CD4-positive, CD25-positive, alpha-beta regulatory T cell (primary cell): ENCODE measurements at places on chromosomes 1 and 21. TPM values are rescaled to one million over a fixed set of nuclear protein-coding genes. Genes with fewer than 3 reads are reported as not detected.

GRCh38 chr1:107935396-107936064 is 29.4 kb downstream of the VAV3 start:
- DNase-seq: peak; percentile 20

The HIVEP3 gene
- polyA plus RNA-seq: 10.9 TPM

DNA sequence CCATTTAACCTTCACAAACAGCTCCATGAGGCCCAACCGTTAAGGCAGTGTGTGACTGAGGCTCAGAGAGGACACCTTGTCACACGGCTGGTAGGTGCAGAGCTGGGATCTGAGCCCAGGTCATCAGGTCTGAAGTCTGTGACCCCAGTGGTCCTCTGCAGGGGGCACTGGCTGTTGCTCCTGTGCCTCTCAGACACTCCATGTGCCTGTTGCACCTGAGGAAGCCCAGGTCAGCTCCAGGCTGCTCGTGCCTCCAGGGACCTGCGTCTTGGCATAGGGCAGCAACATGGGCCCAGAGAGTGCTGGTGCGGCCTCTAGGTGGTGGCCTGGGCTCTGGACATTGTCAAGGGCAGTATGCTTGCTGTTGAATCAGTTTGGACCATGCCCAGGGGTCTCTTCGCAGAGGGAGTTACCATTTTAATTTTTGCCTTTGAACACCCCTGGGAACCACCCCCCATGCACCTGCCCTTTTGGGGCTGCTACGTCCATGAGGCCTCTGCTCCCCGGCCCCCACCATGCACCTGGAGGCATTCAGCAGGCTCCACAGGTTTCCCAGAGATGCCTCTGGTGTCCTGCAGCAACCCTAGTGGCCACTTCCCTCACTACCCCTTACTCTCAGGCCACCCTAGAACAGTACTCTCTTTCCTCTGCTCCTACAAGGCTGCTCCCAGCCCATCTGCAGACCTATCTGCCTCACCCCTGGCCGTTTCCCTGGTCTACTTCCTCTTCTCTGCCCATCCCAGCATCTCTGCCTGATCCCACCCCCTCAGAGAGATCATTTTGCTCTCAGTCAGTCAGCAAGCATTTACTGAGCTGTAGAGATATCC is 25.2 kb upstream of the EPS8L3 start:
- DNase-seq: no peak

The PDC gene
- polyA plus RNA-seq: not detected

DNA sequence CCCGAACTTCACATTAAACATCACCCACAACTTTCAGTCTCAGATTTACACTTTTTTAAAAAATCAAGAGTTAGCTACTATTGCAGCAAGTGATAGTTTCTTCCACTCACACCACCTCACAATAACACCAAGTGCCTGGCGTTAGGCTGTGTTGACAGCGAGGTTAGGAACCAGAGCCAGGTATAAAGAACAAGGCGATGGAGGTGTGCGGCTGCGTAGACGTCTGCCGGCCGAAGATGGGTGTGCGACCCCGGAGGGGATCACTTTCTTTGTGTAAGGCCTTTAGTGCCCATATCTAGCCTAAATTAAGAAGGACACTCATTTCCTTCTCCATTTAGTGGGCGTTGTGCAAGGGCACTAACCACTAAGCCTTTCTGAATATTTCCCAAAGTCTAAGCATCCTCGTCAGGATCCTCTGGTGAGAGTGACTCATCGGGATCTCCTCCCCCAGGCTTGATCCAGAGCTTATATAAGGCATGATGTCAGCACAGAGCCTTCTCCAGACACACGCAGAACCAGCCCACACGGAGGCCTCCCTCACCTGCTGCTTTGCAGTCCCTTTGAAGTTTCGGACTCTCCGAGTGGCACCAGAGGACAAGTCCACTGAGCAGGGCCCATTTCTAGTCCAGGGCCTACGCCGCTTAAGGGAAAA is 11.8 kb downstream of the NHLH2 start:
- no peak for DNase-seq

The IFNLR1 gene
- 0.36 TPM for polyA plus RNA-seq

DNA sequence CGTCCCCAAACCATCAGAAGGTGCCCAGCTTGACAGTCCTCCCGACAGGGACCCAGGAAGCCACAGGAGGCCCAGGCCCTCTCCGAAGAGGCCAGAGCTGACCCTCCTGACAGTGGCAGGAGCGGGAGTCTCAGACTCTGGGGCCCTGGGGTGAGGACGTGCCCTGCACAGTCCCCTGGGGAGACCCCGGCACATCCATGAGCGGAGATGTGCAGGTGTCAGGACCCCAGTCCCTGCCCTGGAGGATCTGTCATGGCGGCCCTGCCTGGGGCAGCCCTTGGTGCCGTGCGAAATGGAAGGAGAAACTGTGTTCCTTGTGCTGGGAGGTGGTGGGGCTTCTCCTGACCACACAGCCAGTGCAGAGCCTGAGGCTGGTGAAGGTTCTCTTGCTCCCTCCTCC is 55.8 kb downstream of the OBSCN start:
- no peak for DNase-seq

DNA sequence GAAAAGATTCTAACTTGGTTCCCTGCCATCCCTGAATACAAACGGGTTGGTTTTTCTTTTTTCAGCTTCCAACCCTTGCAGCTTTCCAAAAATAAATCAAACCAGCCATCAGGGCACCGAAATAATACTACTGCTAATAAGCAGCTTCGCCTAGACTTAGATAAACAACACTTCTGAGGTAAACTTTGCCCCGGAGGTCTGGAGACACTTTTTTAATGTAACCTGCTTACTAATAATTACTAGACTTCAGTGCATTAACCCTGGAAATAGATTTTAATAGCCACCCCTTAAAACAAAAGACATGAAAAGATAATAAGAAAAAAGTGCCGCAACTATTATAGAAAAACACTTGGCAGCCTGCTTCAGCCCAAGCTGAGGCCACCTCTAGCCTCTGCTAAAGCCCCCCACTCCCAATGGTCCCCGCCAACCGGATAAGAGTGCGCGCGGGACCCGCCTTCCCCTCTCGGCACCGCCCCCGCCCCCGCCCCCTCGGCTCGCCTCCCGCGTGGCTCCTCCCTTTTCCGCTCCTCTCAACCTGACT is 405 bp upstream of the GADD45A start:
- no peak for DNase-seq

DNA sequence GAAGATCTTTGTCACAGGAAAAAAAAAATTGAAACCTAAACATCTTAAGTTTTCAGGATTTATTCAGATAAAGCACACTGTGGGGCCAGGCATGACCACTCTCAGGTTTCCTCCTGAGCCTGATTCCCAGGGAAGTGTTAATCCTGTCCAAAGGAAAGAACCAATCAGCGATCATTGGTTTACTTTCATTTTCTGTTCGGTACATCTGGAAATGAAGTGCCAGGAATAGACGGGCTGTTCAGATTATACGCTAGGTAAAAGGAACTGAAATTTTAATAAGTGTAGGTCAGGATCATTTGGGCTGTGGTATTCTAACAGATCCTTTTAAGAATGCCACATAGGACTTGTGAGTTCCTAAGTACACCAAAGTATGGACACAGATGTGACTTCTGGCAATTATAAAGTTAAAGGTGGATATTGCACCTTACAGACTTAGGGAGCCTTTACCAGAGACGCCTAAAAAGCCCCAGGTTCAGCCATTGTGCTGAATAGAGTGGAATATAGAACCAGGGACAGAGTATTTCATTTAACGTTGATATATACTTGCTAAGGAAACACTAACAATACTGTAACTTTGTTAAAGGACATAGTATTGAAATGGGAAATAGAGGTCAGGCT is 9.3 kb upstream of the CACYBP start:
- DNase-seq: peak; percentile 53

DNA sequence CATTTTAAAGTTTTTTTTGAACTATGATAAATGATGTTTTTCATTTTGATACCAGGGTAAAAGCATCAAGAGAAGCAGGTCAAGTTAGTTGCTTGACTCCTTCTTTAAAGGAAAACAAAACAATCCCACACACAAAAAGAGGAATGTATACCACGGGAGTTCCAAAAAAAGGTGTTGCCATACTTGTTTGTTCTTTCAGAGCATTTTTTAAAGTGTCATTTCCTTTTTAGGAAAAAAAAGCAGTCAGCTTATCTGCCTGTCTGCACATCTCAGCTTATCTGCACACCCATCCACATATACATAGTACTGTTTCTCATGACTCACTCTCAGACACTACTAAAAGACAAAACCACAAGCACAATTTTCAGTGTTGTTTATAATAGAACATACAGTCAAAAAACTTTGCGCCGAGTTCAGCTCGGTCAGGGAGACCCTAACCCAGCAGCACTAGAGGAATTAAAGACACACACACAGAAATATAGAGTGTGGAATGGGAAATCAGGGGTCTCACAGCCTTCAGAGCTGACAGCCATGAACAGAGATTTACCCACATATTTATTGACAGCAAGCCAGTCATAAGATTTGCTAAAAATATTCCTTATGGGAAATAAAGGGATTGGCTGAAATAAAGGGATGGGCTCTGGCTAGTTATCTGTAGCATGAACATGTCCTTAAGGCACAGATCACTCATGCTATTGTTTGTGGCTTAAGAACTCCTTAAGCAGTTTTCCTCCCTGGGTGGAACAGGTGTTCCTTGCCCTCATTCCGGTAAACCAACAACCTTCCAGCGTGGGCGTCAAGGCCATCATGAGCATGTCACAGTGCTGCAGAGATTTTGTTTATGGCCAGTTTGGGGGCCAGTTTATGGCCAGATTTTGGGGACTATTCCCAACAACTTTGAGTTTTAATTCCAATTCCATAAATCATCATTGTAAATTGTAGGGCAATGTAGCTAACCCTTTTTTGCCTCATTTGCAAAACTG is 11.4 kb upstream of the MNDA start:
- peak; percentile 62 for DNase-seq

The KRTAP20-1 gene
- polyA plus RNA-seq: not detected

GRCh38 chr1:52156460-52156859 is 14.6 kb downstream of the ZFYVE9 start:
- no peak for DNase-seq

The CHI3L1 gene
- not detected for polyA plus RNA-seq

The LRRC39 gene
- not detected for polyA plus RNA-seq

The HSPA6 gene
- not detected for polyA plus RNA-seq

DNA sequence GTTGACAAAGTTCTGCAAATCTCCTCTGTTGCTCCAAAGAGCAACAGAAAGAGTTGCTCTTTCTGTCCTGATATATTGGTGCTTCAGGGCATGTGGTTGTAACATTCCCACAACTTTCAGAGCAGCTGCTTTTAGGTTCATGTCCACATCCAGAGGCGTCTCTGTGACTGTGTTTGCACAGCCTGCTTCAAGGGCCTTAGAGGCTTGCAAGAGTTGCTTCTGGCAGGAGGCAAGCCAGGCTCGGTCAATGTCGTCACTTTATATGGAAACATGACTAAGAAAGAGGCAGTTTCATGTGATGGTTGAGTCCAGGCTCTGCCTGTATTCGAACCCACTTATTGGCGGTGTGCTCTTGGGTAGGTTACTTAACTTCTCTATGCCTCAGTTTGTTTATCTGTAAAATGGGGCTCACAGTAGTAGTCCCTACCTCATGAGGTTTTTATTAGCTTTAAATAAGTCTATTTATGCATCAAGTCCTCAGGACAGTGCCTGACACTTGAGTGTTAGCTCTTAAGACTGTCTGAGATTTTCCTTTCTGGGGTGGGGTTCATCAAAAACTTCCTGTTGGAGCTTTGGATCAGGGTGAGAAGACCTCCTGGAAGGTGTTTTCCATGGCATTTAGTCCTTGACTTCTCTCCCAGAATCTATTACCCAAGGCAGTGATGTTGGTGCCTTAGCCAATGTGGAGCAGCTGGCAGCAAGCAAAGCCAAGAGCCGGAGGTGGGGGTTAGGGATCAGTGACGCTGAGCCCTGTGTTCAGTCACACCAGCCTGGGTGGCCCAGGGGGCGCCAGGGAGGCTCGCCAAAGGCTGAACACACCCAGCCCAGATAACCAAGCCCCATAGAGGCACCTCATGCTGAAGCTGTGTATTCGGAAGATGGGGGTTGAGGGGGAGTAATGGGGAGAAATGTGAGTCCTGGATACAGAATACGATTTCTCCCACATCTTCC is 18.9 kb downstream of the LHX4 start:
- peak; percentile 22 for DNase-seq

The FAM43B gene
- polyA plus RNA-seq: not detected

- no peak for DNase-seq
These were observed 100.3 kb downstream of the CACNA1E start for GRCh38 chr1:181583598-181583997.

GRCh38 chr1:184388971-184389370 is 2.1 kb downstream of the C1orf21 start:
- DNase-seq: no peak

The VHLL gene
- not detected for polyA plus RNA-seq

GRCh38 chr1:1020415-1021009 is 592 bp downstream of the AGRN start:
- DNase-seq: no peak

The PRAMEF11 gene
- not detected for polyA plus RNA-seq

- DNase-seq: no peak
These were observed 17.4 kb downstream of the ATP1A4 start for GRCh38 chr1:160168609-160169369.

- no peak for DNase-seq
These were observed 91.1 kb downstream of the DMRTB1 start for GRCh38 chr1:53550201-53550741.

The ADORA1 gene
- not detected for polyA plus RNA-seq

DNA sequence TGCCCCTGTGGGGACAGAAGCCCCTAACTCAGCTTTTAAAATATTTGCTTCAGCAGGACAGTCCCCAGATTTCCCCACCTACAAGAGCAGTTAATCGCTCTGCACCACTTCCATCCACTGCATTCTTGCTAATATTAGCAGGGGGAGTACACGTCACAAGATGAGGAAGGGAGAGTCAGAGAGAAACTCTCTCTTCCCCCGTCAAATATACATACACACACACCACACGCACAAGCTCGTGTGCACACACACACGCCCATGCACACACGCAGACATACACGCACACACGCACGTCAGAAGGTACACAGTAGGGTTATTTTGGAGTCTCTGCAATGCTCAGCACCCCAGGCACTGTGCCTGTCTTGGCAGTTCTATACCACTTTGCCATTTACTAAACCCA is 2.1 kb downstream of the CLCA1 start:
- no peak for DNase-seq

The SLC9A1 gene
- 5.8 TPM for polyA plus RNA-seq

GRCh38 chr1:15542388-15543250 is 16.0 kb downstream of the DNAJC16 start:
- DNase-seq: no peak

The FLG gene
- polyA plus RNA-seq: not detected

- DNase-seq: no peak
These were observed 11.5 kb upstream of the CFAP45 start for GRCh38 chr1:159911326-159912070.
